ENCODE measurements at places on chromosomes 16 and 17.
A peak's percentile ranks its signal among the peaks of the same experiment; 100 is the strongest.

DNA sequence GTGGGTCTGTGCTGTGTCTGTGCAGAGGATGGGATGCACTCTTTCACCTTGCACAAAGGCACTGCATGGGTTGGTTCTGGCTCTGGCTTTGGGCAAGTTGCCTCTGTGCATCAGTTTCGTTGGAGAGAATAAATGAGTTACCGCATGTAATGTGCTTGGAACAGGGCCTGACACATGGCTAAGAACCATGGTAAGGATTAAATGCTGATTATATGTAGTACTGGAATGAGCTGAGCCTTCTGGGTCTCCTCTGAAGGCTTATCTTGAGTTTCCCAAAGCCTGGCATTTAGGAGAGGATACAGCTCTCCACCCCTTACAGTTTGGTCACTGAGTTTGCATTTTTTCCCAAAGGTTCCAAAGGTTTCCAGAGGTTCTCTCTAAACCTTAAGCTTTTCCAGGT is 69.1 kb downstream of the KSR1 start:
- DNase-seq, result no peak

- DNase-seq, result no peak
Observed at GRCh38 chr17:35795007-35795870, at the start of gene MMP28. Gene MMP28, minus strand, starts transcription at chr17:35795641. Its CDS starts 264 bp downstream, at chr17:35795377.

- no peak for DNase-seq
Observed at GRCh38 chr17:78236362-78237127, 5.1 kb downstream of the TMEM235 start.

- no peak for DNase-seq
Observed at GRCh38 chr17:2040942-2041560, 771 bp upstream of the OVCA2 start.

- DNase-seq, result no peak
Observed at GRCh38 chr17:35765756-35766488, 5.2 kb downstream of the C17orf50 start.

GRCh38 chr16:68384288-68385161 is 63.8 kb downstream of the SMPD3 start:
- DNase-seq, result no peak

- DNase-seq, result peak; percentile 31
Observed at GRCh38 chr16:80027007-80027965, 426.7 kb upstream of the MAF start.

- no peak for DNase-seq
Observed at GRCh38 chr16:48203974-48204824, 39.9 kb upstream of the LONP2 start.

GRCh38 chr17:58279736-58280479 is 827 bp downstream of the MPO start:
- no peak for DNase-seq

- no peak for DNase-seq
Observed at GRCh38 chr16:77905374-77905920, 116.9 kb upstream of the CLEC3A start.

- DNase-seq, result no peak
Observed at GRCh38 chr17:66540131-66540781, 237.8 kb downstream of the PRKCA start.

DNA sequence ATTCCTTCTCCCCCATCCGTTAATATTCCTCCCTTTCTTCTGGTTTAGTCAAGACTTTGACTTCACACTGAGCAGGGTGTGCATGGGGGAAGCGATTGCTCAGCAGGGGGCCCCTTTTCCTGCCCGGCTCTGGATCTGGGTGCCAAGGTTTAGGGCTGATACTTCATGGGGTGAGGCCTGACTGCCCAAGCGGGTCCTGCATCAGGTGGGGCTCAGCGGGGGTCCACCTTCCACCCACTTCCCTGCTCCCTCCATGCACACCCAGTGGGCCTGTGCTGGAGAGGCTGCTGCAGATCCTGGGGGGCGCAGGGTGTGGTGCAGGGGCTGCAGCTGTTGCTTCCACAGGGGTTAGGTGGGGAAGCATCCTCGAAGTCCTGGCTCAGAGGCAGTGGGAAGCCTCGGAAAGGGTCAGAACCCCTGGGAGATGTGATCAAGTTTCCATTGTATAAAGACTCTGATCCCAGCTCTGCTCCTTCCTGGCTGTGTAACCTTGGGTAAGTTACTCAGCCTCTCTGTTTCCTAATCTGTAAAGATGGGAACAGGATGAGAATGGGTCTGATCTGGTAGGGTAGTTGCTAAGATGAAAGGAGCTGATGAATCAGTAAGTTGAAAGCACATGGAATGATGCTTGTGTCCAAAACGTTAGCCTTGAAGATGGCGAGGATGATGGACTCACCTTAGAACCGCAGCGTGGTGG is 53.3 kb downstream of the MGAT5B start:
- DNase-seq, result no peak

DNA sequence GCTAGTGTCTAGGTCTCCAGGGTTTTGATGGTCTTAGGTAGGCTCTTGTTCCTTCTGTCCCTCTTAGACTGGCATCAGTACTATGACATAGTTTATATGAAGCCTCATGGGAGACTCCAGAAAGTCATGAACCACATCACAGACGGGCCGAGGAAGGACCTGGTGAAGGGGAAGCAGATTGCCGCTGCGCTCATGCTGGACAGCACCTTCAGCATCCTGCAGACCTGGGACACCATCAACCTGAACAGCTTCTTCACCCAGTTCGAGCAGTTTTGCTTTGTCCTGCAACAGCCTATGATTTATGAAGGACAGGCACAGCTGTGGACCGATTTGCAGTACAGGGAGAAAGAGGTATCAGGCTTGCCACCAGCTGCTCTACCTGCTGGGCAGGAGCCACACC is 34.0 kb downstream of the RNF213 start:
- no peak for DNase-seq

GRCh38 chr17:9760266-9760665 is 31.1 kb downstream of the DHRS7C start:
- no peak for DNase-seq

DNA sequence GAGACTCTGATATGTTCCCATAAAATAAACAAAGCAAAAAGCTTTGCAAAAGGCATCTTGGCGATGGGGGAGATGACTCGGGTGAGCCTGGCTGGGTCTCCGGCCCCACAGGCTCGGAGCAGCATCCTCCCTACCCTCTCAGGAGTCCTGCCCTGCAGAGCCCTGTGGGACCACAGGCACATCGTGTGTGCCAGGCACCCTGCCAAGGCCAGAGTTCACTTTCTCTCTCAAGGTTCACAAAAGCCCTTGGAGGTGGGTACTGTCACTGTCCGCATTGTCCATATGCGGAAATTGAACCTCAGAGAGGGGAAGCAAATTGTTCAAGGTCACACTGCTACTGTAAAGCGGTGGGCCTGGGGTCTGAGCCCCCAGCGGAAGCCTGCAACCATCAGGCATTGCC is 48.5 kb downstream of the CRISPLD2 start:
- no peak for DNase-seq

DNA sequence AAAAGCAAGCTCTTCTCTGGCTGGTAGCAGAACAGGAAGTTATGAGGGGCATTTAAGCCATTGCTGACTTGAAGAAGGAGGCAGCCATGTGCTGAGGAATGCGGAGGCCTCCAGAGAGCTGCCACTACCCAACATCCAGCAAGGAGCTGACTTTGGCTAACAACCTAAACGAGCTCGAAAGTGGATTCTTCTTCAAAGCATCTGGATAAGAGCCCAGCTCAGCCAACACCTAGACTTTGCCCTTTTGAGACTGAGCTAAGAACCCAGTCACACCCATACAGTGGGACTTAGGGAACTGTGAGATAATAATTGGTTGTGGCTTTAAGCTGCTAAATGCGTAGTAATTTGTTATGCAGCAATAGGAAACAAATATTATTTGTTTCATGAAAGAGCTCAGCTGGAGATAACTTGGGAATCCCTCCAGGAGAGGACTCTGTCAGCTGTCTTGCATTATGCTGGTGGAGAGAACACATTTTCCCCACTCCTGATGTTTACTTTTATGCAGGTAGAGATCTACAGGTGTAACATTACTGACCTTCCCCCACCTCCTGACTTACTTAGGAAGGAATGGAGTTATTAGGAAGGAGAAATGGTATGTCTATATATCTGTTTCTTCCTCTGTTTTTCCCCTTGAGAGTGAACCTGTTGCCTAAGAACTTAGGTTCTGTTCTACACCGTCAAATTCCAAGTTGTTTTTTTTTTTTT is 52.7 kb upstream of the ZNF629 start:
- DNase-seq, result no peak

DNA sequence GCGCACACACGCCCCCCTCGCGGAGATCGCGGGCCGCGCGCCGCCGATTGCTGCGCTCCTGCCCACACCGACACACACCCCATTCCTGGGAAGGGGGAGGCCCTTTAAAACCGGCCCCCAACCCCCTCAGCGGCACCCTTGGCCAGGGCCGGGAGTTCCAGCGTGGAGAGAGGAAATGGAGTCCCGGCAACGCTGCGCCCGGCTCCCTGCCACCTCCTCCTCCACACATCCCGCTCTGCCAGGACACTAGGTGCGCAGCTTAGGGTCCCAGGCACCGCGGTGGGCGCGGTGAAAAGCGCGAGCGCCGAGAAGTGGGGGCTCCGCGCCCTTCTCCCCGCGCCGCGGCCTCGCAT is 397 bp downstream of the CDC42EP4 start:
- DNase-seq, result no peak

GRCh38 chr17:5485270-5486205 is at the start of gene DERL2:
Gene DERL2, minus strand, starts transcription at chr17:5486178. Its CDS starts 17 bp downstream, at chr17:5486161.
- no peak for DNase-seq

GRCh38 chr16:47599512-47599911 is 138.4 kb downstream of the PHKB start:
- no peak for DNase-seq

DNA sequence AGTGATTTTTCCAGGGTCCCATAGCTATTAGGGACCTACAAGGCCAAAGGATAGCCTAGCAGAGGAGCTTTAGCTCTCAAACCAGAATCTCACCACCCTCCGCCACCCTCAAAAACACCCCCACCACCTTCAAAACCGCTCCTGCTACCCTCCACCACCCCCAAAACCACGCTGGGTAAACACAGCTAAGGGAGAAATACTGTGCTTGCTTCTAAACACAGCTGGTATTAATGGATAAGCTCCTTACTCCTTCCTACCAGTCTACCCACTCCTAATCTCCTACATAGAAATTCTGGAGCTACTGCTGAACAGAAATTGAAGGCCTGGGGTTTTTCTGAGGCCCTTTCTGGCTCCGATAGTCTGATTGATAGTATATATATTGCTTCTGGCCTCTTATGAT is 2.2 kb upstream of the LPCAT2 start:
- DNase-seq, result no peak

- no peak for DNase-seq
Observed at GRCh38 chr16:84643180-84643583, 5.1 kb upstream of the KLHL36 start.

GRCh38 chr16:19926449-19927390 is 42.1 kb upstream of the GPRC5B start:
- no peak for DNase-seq

DNA sequence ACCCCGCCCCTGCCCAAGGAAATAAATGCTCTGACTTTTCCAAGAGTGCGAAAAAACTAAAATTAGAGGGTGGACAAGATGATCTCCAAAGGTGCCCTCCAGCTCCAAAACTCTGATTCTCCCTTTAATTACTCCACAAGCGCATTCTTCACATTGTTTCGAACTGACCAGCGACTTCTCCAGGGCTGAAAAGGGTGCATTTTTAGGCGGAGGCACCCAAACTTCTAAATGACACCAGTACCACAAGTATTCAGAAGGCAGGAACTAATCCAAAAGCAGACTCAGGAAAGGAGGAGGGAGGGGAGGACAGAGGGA is 750 bp downstream of the ZFHX3 start:
- no peak for DNase-seq

DNA sequence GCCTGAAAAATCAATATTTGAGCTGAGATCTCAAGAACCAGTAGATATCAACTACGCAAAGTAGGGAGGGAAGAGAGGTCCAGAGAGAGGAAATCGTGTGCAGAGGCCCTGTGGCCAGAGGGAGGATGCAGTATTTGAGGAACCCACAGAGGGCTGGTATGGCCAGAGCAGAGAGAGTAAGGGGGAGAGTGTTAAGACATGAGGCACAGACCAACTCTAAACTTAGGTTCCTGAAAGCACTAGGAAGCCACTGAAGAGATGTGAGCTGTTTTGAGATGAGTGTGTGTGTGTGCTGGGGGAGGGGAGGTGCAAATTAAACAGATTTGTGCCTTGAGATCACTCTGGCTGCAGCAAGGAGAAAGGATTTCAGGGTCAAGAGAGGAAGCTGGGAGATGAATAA is 10.9 kb downstream of the SLC13A2 start:
- no peak for DNase-seq

- DNase-seq, result no peak
Observed at GRCh38 chr16:84667600-84668309, 19.4 kb downstream of the KLHL36 start.

- DNase-seq, result no peak
Observed at GRCh38 chr17:72788950-72789585, 303.4 kb downstream of the SLC39A11 start.

GRCh38 chr17:32664936-32665583 is 178.3 kb downstream of the CDK5R1 start:
- DNase-seq, result no peak

DNA sequence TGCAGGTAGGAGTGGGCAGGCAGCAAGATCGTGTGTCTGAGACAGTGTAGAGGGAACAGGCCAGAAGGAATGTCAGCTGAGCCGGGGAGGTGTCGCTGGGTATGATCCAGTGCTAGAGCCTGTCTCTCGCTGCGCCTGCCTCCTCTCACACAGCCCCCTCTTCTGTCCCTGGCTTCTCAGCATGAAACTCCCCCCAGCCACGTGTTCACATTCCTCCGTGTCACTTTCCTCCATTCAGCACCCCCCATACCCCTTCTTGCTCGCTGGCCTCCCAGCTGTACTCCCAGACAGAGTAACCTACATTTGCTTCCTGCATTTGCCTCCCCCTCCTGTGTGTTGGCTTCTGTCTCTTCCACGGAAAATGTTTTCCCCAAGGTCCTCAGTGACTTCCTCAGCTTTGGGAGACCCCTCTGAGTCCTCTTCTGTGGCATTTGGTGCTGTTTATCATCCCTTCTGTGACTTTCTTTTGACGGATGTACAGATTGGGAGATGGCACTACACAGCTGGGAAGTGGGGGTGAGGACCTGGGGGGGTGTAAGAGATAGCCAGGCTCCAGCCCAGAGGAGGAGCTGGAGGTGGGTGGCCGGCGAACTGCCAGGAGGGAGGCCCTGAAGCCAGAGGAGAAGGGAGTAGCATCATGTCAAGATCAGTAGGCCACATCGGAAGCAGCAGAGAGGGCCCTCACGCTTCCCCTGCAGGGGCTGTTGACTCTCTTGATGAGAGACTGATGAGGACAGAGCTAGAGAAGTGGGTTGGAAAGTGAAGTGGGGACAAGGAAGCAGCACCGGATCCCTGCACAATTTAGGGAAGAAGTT is 19.2 kb downstream of the SGF29 start:
- no peak for DNase-seq

DNA sequence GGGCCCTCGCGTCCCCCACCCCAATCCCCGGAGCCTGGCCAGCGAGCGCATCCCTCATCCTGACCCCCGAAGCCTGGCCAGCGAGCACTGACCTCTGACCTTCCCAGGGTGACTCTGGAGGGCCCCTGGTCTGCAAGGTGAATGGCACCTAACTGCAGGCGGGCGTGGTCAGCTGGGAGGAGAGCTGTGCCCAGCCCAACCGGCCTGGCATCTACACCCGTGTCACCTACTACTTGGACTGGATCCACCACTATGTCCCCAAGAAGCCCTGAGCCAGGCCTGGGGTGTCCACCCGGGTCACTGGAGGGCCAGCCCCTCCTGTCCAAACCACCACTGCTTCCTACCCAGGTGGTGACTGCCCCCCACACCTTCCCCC is 2.3 kb downstream of the TPSD1 start:
- DNase-seq, result no peak

Data from stimulated activated CD4-positive, alpha-beta T cell treated with anti-CD3 and anti-CD28 coated beads, Interleukin-15, amount 100 ng/mL, for 48 hours (primary cell).